Activated T-cell treated with anti-CD3 and anti-CD28 coated beads, Interleukin-2, amount 50 U/mL, for 4 hours (primary cell): ENCODE measurements at places on chromosomes 5 and 9. TPM values are rescaled to one million over a fixed set of nuclear protein-coding genes. Genes with fewer than 3 reads are reported as not detected.

The GRXCR2 gene
- not detected for total RNA-seq

The EQTN gene
- total RNA-seq = not detected

The ZDHHC11B gene
- total RNA-seq = 0.30 TPM

The RORB gene
- 0.03 TPM for total RNA-seq

The THBS4 gene
- 1.3 TPM for total RNA-seq

DNA sequence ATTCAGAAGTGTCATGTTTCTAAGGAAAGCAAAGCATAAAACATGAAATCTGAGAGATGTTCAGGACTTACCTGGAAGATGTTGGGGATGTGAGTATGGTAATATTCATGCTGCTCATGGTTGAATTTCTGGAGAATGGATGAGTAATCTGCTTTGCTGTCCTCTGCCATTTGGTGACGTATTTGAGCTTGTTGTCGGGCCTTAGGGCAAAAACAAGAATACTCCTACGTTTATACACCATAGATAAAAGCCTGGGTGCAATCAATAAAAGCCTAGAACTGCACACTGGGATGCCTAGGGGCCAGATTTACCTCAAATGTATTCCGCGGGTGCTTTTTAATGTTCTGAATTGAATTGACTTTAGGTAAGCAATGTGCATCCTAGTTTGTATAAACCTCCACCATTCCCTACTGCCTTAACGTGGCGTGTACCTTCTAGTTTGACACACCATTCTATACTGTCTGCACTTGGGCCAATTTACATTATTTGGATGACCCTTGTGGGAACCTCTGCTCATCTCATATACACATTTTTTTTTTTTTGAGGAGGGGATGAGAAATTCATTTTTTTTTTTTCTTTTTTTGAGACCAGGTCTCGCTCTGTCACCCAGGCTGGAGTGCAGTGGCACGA lies 94.4 kb downstream of the USP20 start:
- DNase-seq = no peak

DNA sequence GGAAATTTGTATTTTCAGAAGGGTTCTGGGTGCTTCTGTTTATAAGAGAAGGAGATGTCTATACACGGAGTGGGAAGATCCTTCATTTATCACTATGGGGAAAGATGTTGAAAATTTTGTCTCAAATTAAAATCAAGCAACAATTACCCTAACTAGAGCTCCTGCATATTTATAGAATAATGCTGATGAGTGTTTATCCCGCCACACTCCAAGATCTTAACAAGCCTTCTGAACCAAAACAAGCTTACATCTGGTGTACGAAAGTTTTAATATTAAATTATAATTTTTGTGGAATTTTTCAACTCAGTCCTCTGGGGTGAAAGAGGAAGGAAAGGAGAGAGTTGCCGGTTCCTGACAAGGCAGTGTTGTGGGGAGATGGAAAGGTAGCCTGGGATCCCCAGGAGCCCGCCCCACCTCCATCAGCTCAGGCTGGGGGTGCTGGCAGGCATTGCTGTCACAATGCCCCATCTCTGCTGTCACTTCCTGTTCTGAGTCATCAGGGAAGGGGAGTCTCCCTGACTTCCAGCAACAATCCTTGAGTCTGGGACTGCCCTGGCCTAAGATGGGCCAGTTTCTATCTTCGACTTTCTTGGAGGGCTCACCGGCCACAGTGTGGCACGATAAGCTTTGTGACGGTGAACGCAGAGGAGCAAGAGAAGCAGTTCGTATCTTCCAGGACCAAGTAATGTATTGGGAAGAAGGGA lies 64.5 kb downstream of the ERAP1 start:
- DNase-seq = no peak

- no peak for DNase-seq
These were observed 295.9 kb downstream of the NFIB start for GRCh38 chr9:14018081-14018480.

- no peak for DNase-seq
These were observed 79.1 kb downstream of the AOPEP start for GRCh38 chr9:94805585-94805984.

DNA sequence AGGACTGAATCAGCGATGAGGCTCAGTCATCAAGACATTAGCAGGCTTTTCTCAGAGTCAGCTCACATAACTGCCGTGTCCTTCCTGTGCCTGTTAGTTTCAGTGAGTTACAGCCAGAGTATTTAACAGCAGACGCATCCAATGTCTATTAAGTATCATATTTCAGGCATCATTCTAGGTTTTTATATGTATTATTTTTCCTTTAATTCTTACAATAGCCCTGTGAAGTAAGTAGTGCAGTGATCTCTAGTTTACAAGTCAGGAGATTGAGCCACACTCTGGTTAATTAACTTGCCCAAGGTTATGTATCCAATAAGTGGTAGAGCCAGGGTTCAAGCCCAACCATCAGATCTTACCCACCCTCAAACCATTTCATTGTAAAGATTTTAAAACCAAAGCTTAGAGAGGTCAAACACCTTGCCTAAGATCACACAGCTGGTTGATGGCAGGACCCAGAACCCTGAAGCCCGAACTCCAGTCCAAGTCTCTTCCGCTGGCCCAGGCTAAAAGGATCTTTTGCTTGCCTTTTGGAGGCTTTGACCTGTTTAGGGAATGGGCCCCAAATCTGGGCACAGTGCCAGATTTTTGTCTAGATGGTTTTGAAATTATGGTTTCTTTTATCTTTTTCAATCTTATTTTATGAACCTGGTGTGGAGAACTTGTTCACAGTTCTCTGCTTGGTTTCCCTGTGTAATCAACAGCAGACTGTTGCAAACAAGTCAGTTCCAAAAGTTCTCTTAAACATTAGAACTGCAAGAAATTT lies 261.2 kb upstream of the CLINT1 start:
- no peak for DNase-seq

GRCh38 chr9:84481231-84481630 lies 140.7 kb upstream of the SLC28A3 start:
- DNase-seq = no peak

DNA sequence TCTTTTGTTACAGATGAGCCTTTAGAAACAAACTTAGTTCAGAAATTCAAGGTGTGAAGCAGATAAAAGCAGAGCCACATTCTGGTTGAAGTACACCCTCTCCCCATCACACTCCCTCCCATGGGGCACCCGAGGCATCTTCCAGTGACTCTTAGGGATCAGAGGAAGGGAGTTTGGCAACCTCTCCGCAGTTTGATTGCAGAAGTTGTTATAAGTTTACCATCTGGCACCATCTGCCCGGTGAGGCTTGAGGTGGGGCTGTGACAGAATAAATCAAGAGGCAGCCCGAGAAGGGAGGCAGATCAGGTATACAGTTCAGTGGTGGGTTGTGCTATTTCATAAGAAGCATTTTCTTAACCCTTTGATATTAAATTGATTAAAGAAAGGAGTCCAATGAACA lies 458.6 kb upstream of the CLINT1 start:
- no peak for DNase-seq

GRCh38 chr5:93929131-93929530 lies 187.7 kb upstream of the POU5F2 start:
- no peak for DNase-seq

DNA sequence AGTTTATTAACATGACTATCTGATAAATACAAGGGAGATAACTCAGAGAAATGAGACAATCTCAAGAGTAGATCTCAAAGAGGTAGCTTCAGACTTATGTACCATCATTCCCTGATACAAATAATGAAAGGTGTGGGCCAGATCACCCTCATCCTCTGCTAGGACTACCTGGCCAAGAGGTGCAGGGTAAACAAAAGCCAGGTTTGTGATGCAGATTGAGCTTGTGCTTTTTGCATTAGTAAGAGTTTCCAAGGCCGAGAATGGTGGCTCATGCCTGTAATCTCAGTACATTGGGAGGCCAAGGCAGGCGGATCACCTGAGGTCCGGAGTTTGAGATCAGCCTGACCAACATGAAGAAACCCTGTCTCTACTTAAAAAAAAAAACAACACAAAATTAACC lies 8.9 kb upstream of the SPIN1 start:
- no peak for DNase-seq

DNA sequence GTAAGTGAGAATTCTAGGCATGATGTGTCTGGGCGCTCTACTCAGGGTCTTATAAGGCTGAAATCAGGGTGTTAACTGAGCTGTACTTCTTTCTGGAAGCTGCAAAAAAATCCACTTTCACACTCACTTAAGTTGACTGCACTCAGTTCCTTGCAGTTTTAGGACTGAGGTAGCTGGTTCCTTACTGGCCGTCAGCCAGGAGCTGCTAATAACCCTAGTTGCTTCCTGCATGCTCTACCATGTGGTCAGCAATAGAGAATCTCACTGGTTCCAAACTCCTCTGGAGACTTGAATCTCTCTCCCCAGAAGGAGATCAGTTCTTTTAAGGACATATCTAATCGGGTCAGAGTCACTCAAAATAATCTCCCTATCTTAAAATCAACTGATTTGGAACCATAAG lies 911.2 kb downstream of the EFNA5 start:
- DNase-seq = no peak

GRCh38 chr5:179731791-179732411 lies 721 bp upstream of the MAML1 start:
- no peak for DNase-seq

DNA sequence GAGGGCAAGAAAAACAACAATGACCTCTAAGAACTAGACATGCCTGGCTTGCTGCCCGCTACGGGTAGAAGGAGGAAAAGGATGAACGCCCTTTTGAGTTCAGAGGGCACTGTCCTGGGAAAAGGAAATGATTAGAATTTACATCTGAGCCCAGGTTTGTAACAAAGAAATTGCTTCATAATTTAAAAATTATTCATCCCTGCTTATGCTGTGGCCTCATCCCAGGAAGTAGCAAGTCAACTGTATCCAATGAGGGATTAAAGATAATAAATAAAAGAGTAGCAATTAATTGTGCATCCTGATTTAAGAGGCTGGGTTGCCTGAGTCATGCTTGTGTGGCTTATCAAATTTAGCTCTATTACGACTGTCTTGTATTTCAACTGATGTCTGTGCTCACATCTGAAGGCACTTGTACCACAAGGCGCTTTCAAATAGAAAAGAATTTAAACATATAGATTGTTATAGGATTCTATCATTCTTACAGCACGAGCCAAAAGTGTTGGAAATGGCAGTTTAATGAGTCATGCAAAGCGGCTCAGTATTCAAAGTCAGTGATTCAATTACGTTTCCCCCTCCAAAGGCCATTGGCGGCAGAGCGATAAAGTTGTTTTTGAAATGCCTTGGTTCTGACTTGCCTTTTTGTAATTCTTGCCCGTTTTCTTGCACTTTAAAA lies 40.0 kb upstream of the DMRT1 start:
- no peak for DNase-seq

DNA sequence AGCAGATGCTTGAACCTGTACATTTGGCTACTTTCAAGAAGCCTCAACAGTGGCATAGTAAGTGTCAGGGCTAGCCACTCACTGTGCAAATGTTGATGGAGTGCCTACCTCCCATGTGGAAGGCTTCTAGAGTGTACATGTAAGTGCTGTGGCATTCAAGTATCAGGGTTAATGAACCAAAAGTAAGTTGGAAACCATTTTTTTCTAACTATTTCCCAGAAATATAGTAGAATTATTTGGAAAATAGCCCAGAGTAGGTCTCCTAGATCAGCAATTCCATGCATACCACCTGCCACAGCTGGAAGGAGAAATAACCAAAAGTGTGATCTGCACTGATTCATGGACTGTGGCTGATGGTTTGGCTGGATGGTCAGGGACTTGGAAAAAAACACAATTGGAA lies 53.3 kb downstream of the FOXD1 start:
- no peak for DNase-seq

DNA sequence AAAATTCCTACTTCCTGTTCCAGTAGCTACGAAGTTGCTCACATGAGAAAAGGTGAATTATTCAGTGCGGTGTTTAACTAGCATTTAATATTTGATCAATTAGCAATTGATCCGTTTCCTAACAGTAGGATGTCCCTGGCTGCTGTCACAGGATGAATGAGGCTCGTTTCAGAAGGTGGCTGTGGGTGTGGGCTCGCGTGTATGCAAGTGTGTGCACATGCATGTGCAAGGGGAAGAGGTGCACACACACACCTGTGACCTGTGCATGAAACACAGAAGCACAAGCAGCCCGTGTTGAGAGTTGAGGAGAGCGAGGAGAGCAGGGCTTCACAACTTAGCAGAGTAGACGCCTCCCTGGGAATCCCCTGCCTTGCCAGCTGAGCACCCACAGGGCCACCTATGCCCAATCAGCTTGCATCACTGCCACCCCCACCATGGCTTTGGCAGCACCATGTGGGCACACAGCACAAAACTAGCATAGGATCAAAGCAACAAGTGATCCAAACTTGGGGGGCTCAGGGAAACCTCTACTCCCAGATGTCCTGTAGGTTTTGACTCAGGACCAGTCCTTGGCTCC lies 107.2 kb downstream of the C5orf15 start:
- DNase-seq = no peak

DNA sequence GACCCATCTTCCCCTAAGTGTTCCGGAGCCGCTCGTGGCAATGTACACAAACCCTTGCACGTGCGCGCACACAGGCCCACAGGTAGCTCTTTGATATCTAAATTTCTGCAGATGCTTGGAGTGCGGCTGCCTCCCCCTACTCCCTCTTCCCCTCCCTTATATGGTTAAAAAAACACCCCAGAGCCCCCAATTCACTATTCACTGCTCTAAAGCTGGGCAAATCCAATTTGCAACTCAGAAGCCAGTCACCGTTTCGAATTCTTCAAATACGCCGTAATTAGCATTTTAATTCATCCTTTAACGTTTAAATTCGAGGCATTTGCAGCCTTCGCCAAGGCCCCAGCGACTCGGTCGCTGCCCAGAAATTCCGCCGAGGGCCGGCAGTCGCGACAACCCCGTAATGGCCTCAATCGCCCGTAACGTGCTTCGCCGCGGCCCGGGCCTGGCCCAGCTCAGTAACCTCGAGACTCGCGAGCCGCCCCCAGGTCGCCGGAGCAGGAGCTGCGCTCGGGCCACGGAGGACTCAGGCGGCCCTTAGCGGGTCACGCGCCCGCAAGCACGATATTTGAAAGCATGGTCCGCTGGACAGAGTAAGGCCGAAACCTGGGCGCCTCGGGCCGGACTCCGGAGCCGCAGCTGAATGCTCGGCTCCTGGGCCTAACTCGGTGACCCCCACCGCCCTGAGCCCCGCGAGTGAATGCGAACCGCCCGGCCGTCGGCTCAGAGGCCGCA lies 1.3 kb downstream of the IRX2 start:
- DNase-seq = no peak

GRCh38 chr5:139419226-139420192 lies 15.6 kb upstream of the SPATA24 start:
- no peak for DNase-seq

DNA sequence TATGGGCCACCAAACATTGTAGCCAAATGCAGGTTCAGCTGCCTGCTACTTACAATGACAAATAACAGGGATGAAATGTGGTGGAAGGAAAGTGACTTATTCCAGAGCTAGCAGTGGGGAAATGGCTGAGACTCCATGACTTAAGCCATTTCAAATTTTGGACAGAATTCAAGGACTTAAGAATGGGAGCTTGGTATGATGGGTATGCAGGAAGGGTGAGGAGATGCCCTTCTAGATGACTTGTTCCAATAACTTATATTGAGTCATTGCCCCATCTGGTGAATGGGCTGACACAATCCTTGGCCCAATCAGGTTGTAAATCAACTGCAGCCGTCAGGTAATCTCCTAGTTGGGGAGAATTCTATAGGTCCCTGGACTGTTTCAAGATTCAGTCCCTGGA lies 230.7 kb upstream of the SGCD start:
- DNase-seq = no peak
